ENCODE measurements at places on chromosomes 11 and 22. TPM values are rescaled to one million over a fixed set of nuclear protein-coding genes. Genes with fewer than 3 reads are reported as not detected.

The MUC15 gene
- total RNA-seq, result not detected

GRCh38 chr11:12381875-12382274 lies 4.5 kb downstream of the PARVA start:
- H3K4me3 ChIP-seq, result no peak overlapping the region
- no peak for DNase-seq
- H3K36me3 ChIP-seq, result peaks cover 10% of the 10 kb centered on the region
- no peaks in the 10 kb centered on the region for H3K27me3 ChIP-seq
- peaks cover 15% of the 10 kb centered on the region for H3K4me1 ChIP-seq
- H3K27ac ChIP-seq, result no peak overlapping the region

- H3K27me3 ChIP-seq, result peaks cover 85% of the 10 kb centered on the region
- H3K4me1 ChIP-seq, result 0 out of 2 replicates have a peak, but pooled peaks cover 1% of the 10 kb centered on the region
- no peak overlapping the region for H3K27ac ChIP-seq
- H3K4me3 ChIP-seq, result no peak overlapping the region
- H3K36me3 ChIP-seq, result no peaks in the 10 kb centered on the region
- no peak for DNase-seq
These were observed 1.1 kb upstream of the RASSF10 start for GRCh38 chr11:13008061-13008435.

DNA sequence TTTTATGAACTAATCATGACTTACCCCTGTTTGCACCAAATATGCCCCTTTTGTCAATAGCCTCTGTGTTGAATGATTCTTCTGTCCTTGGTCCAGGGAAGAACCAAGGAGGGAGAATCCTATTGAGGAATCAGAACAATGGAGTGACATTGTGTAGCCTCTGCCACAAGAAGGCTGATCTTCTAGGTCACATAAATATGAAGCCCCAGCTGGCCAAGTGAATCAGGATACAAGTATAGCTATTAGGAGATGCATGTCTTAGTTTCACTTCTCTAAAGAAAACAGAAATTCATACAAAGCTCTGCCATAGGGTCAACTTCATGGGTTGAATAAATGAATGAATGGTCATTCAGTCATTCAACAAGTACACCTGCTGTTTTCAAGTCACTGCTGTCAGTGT lies 118.2 kb upstream of the BLID start:
- no peak overlapping the region for H3K4me3 ChIP-seq
- H3K36me3 ChIP-seq, result peaks cover 8% of the 10 kb centered on the region
- H3K27ac ChIP-seq, result peak overlapping the region; percentile 87
- no peak for DNase-seq
- H3K27me3 ChIP-seq, result no peaks in the 10 kb centered on the region

DNA sequence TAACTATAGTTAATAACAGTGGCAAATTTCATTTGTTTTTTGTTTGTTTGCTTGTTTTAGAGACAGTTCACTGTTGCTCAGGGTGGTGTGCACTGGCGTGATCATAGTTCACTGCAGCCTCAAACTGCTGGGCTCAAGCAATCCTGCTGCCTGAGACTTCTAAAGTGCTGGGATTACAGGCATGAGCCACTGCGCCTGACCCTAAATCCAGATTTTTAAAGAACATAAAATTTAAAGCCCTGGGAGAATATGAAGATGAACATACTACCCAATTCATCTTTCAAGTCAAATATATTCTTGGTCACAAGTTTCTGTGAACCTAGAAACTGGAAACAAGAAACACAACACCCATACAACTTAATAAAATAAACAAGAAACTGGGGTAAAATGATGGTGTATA lies 28.1 kb downstream of the RRAS2 start:
- H3K27me3 ChIP-seq, result no peaks in the 10 kb centered on the region
- H3K4me3 ChIP-seq, result no peak overlapping the region
- H3K4me1 ChIP-seq, result peaks cover 4% of the 10 kb centered on the region
- no peak for DNase-seq
- H3K36me3 ChIP-seq, result no peaks in the 10 kb centered on the region

DNA sequence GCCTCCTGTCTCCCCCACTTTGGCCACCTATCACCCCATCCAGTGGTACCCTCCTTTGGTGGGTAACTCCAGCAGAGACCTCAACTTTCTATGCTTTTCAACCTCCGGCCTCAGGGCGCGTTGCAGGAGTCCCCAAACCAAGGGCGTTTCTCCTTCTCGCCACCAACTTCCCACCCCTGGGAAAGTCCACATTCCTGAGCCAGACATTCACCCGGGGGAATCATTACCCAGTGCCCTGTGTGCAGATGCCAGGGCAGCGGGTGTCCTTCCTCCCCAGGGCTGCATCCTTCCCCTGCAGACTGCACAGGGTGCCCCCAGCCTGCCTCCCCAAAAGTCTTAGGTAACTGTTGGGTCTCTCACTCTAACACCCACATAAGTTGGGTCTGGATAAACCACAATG lies 26.4 kb downstream of the MYEOV start:
- H3K27me3 ChIP-seq, result no peaks in the 10 kb centered on the region
- H3K36me3 ChIP-seq, result no peaks in the 10 kb centered on the region
- no peak for DNase-seq
- peaks cover 24% of the 10 kb centered on the region for H3K4me1 ChIP-seq
